ENCODE measurements at places on chromosomes 6 and 20.
A peak's percentile ranks its signal among the peaks of the same experiment; 100 is the strongest.

- DNase-seq = no peak
These were observed 27.5 kb upstream of the SNRPC start for GRCh38 chr6:34729631-34730470.

DNA sequence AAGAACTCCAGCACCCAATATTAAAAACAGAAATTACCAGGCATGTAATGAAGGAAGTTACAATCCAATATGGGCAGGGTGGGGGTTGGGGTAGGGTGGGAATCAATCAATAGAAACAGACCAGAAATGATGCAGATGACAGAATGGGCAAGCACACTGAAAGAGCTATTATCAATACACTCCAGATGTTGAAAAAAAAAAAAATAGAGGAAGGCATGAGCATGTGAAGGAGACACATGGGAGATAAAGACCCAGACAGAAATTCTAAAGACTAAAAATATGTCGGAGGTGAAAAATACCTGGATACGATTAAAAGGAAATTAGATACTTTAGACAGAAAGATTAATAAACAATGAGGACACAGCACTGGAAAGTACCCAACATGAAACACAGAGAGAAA lies 19.1 kb upstream of the ZC3H12D start:
- DNase-seq = no peak

DNA sequence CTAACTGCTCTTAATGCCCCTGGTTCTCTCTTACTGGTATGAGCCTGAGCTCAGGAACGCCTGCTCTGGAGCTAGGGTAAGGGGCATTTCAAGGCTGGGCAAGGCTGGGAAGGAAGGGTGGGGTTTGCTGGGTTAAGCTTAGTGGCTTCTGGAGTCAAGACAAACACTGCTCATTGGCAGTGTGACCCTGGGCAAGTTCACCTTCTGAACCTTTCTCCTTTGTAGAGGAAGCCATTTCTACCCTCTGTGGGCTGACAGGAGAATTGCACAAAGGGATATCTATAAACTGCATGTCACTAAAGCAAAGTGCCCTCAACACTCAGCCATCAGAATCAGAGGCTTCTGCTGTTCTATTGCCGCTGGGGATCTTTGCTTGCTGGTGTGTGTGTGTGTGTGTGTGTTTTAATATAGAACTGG lies 20.3 kb upstream of the LRRN4 start:
- DNase-seq = no peak

DNA sequence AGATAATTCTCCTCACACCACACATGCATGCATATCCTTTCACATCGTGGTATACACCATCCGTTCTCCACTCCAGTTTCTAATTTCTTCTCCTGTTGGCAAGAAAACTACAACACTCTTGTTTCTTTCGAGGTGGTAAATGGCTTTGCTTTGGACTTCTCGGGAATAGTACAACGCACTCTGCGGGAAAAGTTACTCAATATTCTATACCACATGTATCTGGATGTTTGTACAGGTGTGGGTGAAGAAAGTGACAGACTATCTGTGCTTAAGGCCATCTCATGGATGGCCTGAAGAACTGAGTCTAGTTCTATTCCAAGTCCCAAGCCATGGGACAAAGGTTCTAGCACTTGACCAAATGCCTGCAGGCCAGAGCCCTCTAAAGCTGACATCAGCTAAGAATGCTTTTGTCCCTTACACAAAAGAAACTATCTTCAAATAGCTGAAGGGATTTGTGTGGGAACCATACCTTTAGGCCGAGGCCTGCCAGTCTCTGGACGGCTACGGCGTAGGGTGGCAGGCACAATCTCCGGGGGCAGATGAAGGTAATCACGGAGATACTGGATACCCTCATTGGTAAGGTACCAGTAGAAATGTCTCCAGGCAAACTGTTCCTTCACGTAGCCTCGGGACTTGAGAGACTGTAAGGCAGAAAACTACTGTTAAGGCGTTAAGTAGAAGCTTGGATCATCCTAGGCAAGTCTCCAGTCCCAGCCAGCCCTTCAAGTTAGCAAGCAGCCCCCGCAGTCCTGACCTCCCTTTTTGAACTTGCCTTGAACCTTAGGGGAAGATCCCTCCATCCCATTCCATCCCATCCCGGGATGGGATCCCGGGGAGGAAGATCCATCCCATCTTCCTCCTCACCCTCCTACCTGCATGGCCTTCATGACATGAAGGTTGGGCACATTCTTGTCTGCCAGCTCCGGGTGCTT lies 1.4 kb downstream of the RPS10 start:
- no peak for DNase-seq

- DNase-seq = no peak
These were observed 7.4 kb downstream of the STK35 start for GRCh38 chr20:2108987-2109386.

DNA sequence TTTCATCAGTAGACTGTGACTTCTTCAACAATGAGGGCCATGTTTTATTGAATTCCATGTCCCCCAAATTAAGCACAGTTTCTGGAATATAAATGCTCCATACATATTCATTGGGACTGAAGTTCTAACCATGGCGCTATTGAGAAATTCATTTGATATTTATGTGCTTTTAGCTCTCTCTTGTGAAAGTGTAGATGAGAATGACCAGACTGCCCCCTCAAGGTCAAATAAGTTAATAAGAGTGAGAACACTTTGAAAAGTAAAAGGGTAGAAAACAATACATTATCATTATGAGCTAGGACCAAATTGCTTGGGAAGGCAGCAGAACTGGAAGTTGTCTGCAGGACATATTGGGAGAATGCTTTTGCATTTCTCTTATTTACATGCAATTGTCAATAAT lies 597.9 kb downstream of the EPM2A start:
- DNase-seq = peak; percentile 5

GRCh38 chr20:22716821-22717351 lies 132.5 kb upstream of the FOXA2 start:
- DNase-seq = no peak

GRCh38 chr20:10511170-10511508 lies 76.0 kb downstream of the SLX4IP start:
- DNase-seq = no peak

- no peak for DNase-seq
These were observed 91.6 kb downstream of the PRND start for GRCh38 chr20:4813076-4813862.

GRCh38 chr6:111944541-111944940 lies 71.3 kb upstream of the FYN start:
- DNase-seq = no peak

GRCh38 chr20:36179170-36179945 lies 24.8 kb downstream of the EPB41L1 start:
- DNase-seq = no peak

GRCh38 chr6:105041880-105042279 lies 85.0 kb downstream of the LIN28B start:
- no peak for DNase-seq

- no peak for DNase-seq
These were observed 100.2 kb downstream of the PREP start for GRCh38 chr6:105302617-105303128.

DNA sequence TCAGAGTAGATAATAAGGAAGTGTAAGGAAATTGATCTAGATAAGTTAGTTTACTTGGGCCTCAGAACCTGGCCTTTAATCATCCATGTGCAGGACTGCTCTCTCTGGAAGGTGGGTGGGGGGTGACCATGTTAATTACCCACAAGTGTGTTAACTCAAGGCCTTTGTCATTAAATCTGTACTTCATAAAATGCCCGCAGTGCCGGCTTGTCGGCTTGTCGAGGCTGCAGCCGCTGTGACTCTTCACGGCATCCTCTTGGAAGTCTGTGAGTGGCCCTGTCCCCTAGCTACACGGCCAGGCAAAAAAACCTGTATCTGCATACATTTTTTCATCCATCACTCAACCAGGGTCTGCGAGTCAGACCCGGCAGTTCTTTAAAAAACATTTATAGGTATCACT lies 70.9 kb upstream of the ASCC3 start:
- no peak for DNase-seq

DNA sequence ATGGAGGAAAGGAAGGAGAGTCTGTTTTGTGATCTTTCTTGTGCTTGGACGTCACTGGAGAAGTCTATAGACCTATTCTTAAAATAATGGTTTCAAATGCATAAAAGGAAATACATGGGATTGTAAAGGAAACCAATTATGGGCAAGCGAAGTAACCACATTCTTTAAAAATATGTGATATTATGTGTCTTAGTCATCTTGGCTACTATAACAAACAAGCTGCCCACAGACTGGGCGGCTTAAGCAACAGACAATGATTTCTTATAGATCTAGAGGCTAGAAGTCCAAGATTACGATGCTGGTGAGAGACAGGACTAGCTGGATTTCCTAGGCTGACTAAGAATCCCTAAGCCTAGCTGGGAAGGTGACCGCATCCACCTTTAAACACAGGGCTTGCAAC lies 49.4 kb upstream of the CD83 start:
- DNase-seq = peak; percentile 31

GRCh38 chr6:47242483-47243386 lies 67.0 kb downstream of the TNFRSF21 start:
- DNase-seq = peak; percentile 61

DNA sequence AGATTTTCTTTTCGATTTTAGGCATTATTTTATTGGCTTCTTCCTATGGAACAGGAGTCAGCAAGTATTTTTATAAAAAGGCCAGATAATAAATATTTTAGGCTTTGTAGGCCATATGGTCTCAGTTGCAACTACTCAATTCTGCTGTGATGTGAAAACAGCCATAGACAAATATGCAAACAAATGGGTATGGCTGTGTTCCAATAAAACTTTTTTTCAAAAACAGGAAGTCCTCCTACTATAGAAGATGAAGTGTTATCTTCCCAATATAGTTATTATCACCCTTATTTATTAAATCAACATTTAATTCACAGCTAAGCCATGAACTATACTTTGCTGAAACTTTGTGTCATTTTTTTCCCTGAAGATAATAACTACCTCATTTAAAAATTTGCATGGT lies 57.2 kb downstream of the CHD6 start:
- no peak for DNase-seq

DNA sequence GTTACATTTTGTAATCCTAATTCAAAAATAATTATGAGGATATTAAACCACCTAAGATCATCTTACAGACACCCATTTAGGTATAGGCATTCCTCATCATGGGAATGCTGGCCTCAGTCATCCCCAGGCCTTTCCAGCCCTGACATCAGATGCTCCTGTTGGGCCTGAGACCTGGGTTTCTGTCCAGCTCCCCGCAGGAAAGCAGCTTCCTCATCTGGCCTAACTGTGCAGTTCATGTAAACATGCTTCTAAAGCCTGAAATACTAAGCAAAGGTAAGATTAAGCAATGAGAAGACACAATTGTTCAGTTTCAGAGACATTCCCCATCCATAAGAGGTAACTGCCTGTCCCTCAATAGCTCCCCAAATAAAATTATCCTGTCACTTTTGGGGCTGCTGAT lies 19.0 kb downstream of the ETV7 start:
- DNase-seq = no peak

DNA sequence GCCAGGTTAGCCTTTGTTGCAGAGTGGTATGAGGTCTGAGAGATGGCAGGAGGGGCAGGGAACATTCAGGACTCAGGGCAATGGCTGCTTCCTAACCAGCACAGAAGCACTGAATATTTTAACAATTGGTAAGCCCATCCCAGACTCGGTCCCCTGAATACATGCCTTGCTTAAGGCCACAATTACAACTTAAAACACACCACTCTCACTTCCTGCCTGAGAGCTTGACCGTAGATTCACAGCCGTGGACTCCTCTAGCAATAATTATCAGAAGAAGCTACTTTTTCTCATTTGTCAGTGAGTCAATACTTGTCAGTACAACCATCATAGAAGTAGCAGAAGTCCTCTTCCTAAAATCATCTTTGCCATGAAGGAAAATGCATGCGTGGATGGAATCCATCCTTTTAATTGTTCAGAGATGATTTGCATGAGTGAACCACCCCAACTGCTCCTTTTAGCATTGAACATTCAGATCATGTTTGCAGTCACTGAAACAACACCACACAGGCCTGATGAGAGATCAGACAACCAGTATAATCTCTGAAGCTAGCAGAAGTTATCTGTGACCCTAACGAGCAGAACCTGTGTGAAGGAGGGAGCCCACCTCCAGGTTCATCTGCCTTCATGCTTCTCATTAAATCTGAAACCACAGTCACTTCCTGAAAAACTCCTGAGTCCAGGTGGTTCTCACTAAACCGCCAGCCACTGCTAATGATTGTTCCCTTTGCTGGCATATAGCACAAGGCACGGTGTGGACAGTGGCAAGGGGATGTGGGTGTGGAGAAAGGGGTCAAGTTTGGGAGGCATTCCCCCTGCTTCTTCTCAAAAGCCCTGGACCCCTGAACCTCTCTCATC lies 333.9 kb upstream of the CNR1 start:
- no peak for DNase-seq

DNA sequence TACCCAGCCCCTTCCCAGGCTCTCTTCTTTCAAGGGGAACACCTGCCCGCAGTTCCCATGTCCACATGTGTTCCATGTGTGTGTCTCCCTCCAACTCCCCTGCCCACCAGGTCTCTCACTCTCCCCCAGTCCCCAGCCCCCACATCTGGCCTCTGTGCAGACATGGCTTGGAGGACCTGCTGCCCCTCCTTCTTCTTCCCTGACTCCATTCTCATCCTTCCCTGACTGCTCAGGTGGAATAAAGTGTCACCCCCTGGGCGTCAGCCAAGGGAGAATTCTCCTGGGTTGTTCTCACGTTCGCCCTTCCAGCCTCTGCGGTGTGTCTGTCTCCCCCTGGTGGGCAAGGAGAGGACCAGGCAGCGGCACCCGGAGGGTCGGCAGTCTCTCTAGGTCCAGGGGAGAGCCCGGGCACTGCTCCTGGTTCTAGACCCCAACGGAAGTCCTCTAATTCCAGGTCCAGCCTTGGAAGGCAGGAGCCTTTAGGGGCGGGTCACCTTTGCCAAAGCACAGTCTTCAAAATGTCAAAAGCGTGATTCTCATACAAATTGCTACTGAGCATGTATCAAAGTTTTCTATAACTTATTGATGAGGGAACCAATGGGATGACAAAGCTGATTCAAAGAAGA lies 50.5 kb downstream of the EBF4 start:
- DNase-seq = no peak

DNA sequence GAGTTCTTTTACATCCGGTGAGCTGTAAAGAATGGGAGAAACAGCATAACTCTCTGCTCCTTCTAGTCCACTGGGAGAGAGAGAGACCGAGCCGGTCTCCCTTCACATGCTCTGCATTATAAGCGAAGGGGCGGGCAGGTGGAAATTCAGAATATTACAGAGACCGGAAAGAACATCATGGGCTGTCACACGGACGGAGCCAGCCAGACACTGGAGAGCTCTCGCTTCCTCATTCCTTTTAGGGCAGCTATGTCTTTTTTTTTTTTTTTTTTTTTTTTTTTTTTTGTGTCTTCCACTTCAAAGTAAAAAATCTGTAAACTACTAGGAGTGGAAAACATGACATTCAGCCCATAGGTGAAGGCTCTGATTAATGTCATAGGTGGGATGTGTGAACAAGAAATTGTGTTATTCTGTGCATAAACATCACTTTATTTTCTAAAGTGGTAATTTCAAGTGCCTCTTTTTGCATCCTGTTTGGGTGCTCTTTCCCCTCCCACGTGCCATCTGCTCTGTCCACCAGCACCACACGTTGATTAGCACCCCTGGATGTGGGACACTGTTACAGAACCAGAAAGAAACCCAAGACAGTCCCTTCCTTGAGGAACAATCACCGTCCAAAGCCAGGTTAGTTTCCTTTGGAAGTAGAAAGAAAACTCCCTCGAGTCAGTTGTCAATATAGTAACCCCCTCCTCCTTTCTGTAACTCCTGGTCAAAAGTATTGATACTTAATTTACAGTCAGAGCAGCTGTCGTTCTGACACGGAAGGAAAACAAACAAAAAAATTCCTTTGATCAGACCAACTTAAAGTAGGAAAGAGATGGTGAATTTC lies at the start of gene TAGAP:
Gene TAGAP, minus strand, starts transcription at position 93 of the 829 bp plus-strand sequence. CDS start 845 bp downstream, outside the sequence.
- DNase-seq = no peak
